ENCODE measurements at places on chromosomes 6 and 20. TPM values are rescaled to one million over a fixed set of nuclear protein-coding genes. Genes with fewer than 3 reads are reported as not detected.

GRCh38 chr20:58398254-58398653, 9.2 kb downstream of the VAPB start:
- DNase-seq = no peak

- no peak for DNase-seq
These were observed 598 bp downstream of the TBP start for GRCh38 chr6:170554796-170555137.

DNA sequence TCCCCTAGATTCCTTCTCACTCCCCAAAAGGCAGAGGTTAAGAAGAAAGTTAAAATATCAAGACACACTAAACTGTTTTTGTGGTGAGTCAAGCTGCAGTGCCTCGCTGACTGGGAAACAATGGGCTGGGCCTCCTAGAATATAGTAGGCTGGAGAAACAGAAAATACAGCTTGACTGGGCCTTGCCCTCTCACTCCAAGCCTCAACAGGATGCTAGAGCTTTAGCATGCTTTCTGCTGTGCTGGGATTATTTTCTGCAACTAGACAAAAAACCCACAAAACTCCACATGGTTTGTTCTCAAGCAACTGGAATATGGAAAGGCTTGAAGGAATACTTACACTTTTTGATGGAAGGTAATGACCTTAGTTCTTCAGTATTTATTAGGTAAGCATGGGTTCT, 27.9 kb downstream of the FOXO3 start:
- DNase-seq = peak; percentile 54

DNA sequence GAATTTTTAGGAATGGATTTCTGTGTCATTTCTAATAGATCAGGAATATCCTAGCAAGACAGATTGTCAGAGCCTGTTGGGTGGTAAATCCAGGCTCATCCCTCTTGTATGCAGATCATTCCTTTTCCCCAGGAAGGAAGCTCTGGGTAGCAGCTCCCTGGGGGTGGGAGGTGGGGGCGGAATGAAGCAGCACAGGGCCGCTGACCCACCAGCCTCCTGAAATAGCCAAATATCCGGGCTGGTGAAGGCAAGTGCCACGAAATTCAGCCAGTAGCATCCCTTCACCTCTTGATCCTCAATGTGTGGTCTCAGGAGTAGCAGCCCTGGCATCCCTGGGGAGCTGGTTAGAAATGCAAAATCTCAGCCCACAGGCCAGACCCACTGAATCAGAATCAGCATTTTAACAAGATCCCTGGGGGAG, 256.9 kb downstream of the LRFN2 start:
- DNase-seq = no peak

GRCh38 chr6:159833556-159833955, 33.5 kb downstream of the PNLDC1 start:
- DNase-seq = no peak

GSTA2 gene
- total RNA-seq = 0.50 TPM

MYBL2 gene
- total RNA-seq = 1.8 TPM

- no peak for DNase-seq
These were observed 96.6 kb downstream of the SULF2 start for GRCh38 chr20:47688385-47689381.

DNA sequence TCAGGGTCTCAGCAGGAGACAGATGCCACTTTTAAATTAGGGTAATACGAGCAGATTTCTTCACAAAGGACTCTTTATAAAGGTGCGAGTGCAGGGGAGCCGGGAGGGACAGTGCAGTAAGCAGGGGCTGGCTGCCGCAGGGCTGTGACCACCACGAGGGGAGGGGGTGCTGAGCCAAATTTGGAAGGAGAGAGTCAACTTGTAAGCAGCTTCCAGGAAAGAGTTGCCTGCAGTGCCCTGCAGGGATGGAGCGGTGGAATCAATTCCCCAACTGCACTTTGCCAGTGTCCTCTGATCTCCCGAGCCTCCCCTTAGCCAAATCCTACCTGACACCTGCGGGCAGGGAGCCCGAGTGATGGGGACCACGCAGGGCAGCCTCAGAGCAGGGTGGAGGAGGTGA, 13.9 kb upstream of the CCDC167 start:
- no peak for DNase-seq

DNA sequence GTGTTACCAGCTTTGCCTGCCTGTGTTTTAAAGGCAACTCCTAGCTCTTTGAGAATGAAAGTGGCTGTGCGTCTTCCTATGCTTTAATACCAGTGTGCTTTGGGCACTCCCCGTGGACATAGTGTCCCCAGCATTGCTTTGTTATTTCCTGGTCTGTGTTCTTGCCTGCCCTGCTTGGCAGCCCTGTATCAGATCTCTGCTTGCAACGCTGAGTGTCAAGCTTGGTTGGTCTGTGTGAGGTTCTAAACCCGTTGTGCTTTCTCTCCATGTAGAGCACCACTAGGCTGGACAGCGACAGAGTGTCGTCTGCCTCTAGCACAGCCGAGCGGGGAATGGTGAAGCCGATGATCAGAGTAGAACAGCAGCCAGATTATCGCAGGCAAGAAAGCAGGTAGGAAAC, 80.2 kb downstream of the AFDN start:
- no peak for DNase-seq

WFDC8 gene
- not detected for total RNA-seq

GRCh38 chr6:24720604-24721460, 1.9 kb upstream of the C6orf62 start:
- peak; percentile 100 for DNase-seq

- no peak for DNase-seq
These were observed 47.8 kb downstream of the SHLD1 start for GRCh38 chr20:5797843-5798462.

GPR63 gene
- total RNA-seq = 1.8 TPM

DNA sequence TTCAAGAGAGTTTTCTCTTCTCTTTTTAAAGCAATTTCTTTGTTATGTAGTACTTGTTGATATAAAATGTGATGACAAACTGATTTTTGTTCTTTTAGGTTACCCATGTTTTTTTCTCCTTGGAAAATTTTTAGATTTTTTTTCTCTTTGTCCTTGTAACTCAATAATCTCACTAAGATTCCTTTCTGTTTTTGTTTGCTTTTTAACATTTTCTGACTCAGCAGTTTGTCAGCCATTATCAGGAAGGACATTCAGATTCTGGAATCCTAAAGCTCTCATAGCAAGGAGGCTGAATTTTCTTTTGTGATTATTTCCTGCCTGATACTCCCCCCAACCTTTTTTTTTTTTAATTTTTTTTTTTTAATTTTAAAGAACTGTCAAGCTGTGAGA, 75.2 kb upstream of the CITED2 start:
- no peak for DNase-seq

RIPOR3 gene
- total RNA-seq = under 0.01 TPM

GRCh38 chr6:115934829-115935228, 125.9 kb downstream of the FRK start:
- no peak for DNase-seq

DNA sequence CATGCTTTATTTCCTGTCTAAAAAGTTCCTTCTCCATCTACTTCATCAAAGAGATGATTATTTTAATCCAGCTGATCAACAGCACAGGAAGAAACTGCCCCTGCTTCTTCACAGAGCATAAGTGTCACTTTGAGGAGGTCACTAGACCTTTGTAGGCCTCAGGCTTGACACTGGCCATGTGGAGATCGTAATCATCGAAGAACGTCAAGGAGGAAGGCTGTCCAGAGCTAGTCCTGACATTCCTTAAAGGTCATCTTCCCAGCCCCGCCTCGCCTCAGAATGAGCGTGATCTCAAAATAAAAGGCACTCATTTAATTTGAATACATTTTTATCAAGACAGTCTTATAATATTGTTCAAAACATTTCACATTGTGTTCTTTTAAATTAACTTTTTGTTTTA, 445.7 kb upstream of the CDH4 start:
- DNase-seq = no peak

DNA sequence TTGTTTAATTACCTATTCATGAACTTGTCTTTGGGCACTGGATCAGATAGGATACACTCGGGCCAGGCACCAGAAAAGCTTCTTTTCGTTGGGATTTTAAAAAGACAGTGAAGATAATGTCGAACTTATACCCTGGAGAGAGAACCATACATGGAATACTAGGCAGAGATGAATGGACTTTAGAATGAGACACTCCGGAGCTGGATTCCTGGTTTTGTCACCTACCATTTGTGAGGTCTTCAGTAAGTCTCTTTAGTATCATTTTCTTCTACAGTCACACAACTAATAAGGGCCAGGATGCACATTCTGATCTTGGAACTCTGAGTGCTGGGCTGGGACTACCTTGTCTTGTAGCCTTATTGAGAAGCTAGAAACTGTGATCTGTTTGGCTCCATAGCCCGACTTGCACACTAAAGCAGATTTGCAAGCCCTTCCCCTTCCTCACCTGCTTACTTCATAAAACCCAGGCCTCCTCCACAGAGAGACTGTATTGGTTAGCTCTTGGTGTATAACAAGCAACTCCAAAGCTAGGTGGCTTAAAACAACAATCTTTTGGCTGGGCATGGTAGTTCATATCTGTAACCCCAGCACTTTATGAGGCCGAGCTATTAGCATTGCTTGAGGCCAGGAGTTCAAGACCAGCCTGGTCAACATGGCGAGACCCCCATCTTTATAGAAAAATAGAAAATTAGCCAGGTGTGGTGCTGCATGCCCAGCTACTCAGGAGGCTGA, 7.4 kb upstream of the IFT52 start:
- DNase-seq = no peak

ECT2L gene
- not detected for total RNA-seq

GRCh38 chr6:46539866-46540265, 48.6 kb upstream of the RCAN2 start:
- DNase-seq = no peak

SNX14 gene
- total RNA-seq = 76.8 TPM

- DNase-seq = peak; percentile 65
These were observed 775 bp downstream of the PFDN4 start for GRCh38 chr20:54208548-54209176.

CD2AP gene
- total RNA-seq = 20.0 TPM

DNA sequence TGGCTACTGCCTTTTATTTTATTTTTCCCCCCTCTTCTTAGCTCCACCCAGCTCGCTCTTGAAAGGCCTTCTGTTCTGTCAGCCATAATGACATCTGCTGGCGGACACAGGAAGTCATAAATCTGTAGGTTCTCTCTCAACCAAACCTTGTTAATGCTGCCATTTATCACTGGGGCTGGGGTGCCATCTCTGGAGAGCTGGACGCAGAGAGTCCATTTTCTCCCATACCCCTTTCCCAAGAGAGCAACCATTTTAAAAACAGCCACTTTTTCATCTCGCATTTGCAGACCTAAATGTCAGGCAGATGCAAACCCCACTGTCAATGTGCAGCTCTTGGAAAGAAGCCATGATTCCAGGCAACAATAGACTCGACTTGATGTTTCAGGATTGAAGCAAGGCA, 13.0 kb upstream of the TSHZ2 start:
- DNase-seq = no peak

DNA sequence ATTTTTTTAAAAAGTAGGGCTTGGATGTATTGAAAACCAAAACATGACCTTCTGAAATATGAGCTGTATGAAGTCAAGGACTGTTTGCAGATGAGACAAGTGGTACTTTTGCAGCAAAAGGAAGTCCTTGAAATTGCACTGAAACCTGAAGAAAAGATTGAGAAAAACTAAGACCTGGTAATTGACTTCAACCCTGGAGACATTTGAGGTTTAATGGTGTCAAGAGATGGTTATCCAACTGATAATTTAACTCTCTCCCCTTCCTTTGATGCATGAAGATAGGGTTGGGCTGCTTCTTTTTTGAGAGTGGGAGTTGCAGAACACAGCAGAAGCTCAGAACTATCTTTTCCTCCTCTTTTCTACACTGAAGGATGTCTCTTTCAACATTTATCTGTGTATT, 180.9 kb upstream of the DTNBP1 start:
- DNase-seq = no peak

DNA sequence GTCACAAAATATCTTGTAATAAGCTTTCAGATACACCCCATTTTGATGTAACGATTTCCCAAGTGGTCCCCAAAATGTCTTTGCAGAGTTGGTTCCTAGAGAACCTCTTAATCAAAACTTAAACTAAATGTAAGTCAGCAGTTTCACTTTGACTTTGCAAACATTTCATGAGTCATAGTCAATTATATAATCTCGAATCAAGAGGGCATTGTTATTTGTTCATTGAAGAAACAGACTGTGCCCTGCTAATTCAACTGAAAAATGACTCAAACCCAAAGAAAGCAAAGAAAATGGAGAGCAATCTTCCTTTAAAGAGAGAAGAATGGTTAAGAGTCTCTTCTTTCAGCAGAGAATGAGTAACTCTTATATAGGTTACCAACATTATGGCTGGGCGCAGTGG, 58.3 kb downstream of the IPCEF1 start:
- peak; percentile 72 for DNase-seq

CLIC5 gene
- total RNA-seq = not detected

CFB gene
- 1.7 TPM for total RNA-seq

Measured in mammary epithelial cell (primary cell).